ENCODE measurements at places on chromosomes 16 and 17.

DNA sequence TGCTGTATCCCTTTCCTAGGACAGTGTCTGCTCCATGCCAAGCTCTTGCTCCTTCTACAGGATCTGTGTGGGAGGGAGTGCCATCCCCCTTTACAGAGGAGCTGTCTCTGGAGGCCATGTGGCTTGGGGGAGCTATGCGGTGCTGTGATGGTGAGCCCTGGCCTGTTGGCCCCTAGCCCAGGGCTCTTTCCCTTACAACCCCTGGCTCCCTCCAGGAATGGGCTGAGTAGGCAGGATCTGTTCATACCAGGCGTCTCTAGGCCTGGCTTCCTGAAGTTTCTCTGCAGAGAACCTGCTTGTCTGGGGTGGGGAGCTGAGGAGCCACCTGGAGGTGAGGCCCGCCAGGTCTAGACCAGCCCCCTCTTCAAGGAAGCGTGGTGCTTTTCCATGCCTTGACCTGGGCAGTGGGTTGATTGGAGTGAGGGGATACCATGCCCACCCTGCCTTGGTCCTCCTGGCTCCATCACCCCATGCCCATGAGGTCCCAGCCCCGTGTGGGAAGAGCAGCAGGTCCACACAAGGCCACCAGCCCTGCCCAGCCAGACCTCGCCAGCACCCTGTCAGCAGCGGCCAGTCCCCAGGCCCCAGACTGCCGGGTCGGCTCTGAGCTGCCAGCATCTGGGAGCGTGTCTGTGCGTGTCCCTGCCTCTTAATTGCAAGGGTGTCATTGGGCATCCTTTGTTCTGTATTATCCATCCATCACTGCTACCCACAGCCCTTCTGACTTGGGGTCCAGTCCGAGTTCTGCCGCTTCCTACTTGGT, 14.7 kb downstream of the LLGL2 start:
- DNase-seq = no peak

- DNase-seq = no peak
Measured at GRCh38 chr17:44673893-44674292, 15.7 kb downstream of the CCDC43 start.

DNA sequence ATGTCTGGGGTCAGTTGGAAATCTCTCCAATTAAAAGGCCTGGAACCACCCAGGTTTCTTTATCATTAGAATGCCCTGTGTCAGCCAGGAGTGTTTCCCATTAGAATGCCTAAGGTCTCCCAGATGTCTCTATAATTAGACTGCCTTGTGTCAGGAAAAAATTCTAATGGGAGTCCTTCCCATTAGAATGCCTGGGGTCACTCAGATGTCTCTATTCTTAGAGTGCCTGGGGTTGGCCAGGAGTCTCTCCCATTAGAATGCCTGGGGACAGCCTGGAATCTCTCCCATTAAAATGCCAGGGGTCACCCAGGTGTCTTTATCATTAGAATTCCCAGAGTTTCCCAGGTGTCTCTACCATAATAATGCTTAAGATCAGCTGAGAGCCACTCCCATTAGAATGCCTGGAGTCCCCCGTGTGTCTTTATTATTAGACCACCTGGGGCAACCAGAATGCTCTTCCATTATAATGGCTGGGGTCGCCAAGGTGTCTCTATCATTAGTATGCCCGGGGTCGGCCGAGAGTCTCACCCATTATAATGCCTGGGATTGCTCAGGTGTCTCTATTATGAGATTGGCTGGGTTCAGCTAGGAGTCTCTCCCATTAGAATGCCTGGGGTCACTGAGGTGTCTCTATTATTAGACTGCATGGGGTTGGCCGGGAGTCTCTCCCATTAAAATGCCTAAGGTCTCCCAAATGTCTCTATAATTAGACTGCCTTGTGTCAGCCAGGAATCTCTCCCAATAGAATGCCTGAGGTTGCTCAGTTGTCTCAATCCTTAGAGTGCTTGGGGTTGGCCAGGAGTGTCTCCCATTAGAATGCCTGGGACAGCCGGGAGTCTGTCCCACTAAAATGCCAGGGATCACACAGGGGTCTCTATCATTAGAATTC, 2254.6 kb downstream of the TP53TG3F start:
- no peak for DNase-seq

- no peak for DNase-seq
Measured at GRCh38 chr16:21584817-21585216, 14.6 kb upstream of the METTL9 start.

- DNase-seq = no peak
Measured at GRCh38 chr16:83908798-83909197, 9.9 kb downstream of the MLYCD start.

GRCh38 chr17:79624718-79625478, 14.0 kb upstream of the RBFOX3 start:
- DNase-seq = no peak

DNA sequence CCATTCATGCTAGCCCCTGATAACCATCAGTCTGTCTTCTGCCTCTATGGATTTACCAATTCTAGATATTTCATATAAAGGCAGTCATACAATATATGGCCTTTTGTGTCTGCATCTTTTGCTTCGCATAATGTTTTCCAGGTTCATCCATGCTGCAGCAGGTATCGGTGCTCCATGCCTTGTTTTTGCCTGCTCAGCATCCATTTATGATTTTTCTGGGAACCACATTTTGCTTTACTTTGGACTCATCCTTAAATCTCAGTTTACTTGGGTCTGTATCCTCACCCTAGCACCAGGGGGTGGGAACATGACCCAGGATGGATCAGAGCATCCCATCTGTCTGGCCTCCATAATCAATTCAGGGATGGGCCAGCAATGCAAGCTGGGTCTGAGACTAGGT, 325.7 kb downstream of the XYLT1 start:
- DNase-seq = no peak

- no peak for DNase-seq
Measured at GRCh38 chr16:71867939-71868338, 16.0 kb downstream of the ZNF821 start.

DNA sequence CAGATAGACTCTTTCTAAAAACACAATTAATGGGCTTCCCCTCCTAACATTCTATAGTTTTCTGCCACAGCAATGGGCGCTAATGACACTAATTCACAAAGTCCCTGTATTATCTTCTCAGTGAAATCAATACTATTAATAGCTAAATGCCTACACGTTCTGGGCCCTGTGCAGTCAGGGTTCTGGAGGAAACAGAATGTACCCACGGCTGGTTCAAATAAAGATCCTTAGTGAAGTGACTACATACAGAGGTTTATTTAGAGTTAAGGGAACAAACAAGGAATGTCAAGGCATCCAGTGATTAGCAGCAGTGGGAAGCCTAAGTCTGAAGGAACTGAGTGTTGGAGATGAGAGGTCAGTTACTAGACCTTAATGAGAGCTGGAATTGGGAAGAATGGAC, 43.5 kb upstream of the MTMR4 start:
- no peak for DNase-seq

- DNase-seq = no peak
Measured at GRCh38 chr16:18782697-18783429, 7.3 kb downstream of the RPS15A start.

DNA sequence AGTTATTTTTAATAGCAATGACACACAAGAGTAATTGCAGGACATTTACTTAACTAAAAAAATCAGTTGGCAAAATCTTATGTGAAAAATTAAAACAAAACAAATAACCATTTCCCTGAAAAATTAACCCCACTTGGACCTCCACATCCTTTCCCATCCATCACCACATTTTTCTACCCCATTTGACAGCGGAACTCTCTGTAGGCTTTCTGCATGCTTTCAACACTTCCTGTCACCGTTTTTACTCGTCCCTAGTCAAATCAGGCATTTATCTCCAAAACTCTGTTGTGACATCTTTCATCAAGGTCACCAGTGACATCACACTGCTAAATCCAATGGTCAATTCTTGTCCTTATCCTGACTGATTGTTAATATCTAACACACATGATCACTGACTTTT, 27.5 kb downstream of the KCNJ16 start:
- no peak for DNase-seq

DNA sequence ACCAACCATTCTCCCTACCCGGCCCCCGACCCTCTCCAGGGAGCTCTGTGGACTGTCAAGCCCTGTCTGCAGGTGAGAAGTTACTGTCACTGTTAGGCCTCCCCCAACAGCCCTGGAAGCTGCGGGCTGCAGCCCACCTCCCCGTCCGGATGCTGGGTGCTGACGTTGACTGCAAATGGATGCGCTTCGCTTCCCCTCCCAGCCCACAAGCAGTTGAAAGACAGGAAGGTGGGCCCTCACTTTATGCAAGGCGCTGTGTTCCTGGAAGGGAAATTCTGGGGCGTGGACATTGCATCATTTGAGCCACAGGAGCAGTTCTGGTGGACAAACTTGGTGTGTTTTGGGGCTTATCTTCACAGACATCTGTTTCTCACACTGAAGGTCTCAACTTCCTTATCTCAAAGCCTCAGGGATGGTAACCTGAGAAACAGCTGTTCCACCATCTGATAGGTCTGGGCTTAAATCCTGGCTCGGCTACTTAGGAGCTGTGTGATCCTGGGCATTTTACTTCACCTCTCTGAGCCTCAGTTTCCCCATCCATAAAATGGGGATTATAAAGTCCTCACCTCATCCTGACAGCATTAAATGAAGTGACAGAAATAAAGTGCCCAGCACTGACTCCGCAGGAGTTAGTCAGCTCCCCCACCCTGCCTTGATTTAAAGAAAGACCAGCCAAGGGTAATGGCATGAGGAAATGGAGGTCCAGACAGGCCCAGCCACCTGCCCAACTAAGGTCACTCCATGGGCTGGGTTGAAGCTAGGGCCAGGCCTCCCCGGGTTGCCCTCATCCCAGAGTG, 4.6 kb upstream of the DRC7 start:
- DNase-seq = peak; percentile 42

GRCh38 chr17:633641-634101, 81.0 kb downstream of the VPS53 start:
- DNase-seq = peak; percentile 79

GRCh38 chr17:82228278-82228841, 482 bp upstream of the SLC16A3 start:
- DNase-seq = peak; percentile 36

DNA sequence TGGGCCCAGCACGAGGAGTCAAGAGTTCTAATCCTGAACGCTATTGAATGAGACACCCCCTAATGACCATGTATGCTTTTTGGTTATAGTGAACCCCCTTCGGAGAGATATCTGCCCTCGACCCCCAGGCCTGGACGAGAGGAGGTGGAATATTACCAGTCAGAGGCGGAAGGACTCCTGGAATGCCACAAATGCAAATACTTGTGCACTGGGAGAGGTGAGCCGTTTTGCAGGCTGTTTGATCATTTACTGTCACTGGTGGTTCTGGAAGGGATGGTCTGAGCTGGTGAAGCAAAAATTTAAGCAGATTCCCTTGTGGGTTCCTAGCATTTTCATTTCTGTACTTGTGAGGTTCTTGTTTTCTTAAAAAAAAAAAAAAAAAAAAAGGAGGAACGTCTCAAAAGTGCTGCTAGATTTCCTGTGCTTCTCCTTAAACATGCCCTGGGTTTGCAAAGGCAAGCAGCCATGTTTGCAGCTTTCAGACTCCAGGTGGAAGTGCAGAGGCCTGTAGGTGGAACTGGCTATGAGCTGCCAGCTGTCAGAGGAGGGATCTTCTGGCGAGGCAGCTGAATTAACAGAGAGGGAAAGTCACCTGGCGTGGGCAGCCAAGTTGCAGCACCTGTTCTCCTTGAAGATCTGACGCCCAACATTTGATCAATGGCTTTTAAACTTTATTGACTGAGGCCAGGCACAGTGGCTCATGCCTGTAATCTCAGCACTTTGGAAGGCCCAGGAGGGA, 3.5 kb downstream of the MARVELD3 start:
- DNase-seq = no peak

DNA sequence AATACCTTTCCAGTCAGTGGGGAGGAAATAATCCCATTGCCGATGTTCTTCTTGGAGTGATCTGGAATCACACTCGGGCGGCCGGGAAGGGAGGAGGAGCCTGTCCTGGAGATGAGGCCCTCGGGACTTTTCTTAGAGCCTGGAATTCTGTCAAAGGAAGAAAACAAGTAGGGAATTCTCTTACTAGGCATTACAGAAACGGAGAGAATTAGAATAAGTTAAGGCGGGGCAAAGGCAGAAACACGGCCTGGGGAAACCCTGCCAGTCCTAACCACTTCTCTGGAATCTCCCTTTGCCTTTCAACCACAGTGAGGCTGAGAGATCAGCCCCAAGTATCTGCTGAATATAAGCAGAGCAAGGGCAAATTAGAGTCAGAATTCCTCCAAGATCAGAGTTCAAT, 27.8 kb downstream of the USP36 start:
- no peak for DNase-seq

DNA sequence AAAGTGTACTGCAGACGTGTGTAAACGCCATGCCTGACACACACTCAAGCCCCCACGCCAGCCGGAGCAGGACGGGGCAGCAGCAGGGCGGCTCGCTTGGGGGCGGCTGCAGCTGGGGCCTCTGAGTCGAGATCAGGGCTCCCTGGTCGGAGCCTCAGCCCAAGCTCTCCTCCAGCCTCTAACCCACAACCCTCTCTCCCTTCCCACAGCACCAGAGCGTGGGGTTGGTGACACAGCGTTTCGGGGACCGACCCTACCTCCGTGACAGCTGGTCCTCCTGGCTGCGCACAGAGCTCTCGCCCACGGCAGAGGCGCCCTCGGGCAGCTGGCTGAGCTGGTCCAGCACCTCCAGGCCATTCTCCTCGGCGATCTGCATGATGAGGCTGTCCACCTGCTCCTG, 11.2 kb downstream of the CHMP1A start:
- DNase-seq = no peak

DNA sequence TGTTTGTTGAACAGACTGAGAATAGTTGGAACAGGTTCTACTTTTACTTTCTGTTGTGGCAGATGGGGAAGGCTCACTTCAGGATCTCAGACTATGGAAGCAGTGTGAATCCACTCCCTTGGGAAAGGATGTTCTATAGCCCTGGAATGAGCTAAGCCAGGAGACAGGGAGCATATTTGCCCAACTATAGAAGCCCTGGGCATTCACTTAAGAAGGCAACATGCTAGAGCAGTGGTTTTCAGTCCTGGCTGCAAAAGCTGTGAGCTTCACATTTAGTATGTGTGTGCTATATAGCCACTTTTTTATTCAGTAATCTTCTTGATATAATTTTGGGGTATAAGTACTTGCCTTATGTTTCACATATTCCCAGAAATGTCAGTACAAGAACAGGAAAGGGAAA, 1.2 kb upstream of the KRT32 start:
- DNase-seq = no peak

DNA sequence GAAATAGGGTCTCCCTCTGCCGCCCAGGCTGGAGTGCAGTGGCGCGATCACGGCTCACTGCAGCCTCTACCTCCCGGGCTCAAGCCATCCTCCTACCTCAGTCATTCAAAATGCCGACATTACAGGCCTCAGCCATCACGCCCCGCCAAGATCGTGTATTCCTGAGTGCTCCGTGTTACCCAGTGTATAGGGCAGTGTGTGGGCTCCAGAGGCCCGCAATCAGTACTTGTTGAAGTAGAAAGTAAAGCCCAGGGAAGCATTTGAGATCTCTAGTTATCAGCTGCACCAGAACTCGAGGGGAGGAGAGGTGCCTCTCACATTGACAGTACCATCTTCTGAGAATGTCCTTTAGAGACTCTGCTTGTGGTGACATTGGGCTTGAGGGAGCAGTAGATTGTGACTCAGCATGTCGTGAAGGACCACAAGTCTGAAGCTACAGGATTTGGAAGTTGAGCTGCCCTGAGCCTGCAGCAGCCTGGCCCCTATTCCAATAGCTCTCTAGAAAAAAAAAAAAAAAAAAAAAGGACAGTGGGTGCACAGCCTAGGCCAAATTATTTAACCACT, 1.1 kb upstream of the PRPSAP1 start:
- no peak for DNase-seq

- DNase-seq = no peak
Measured at GRCh38 chr16:65689726-65690125, 567.9 kb upstream of the CDH11 start.
